M059J (cell line): ENCODE measurements at places on chromosomes 6 and 20. TPM values are rescaled to one million over a fixed set of nuclear protein-coding genes. Genes with fewer than 3 reads are reported as not detected.

DNA sequence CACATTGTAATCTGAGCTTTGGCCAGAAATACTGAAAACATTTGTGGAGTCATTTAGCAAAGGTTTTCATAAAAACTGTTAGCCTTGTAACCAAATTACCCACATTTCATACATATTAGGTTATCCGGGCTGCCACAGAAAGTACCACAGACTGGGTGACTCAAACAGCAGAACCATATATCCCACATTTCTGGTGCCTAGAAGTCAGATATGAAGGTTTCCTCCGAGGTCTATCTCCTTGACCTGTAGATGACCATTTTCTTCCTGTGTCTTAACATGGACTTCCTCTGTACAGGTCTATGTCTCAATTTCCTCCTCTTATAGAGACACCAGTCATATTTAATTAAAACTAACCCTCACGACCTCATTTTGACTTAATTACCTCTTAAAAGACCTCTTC, 49.5 kb upstream of the SMIM28 start:
- DNase-seq, result no peak

GRCh38 chr6:88276331-88276730, 110.2 kb upstream of the CNR1 start:
- DNase-seq, result no peak

DNA sequence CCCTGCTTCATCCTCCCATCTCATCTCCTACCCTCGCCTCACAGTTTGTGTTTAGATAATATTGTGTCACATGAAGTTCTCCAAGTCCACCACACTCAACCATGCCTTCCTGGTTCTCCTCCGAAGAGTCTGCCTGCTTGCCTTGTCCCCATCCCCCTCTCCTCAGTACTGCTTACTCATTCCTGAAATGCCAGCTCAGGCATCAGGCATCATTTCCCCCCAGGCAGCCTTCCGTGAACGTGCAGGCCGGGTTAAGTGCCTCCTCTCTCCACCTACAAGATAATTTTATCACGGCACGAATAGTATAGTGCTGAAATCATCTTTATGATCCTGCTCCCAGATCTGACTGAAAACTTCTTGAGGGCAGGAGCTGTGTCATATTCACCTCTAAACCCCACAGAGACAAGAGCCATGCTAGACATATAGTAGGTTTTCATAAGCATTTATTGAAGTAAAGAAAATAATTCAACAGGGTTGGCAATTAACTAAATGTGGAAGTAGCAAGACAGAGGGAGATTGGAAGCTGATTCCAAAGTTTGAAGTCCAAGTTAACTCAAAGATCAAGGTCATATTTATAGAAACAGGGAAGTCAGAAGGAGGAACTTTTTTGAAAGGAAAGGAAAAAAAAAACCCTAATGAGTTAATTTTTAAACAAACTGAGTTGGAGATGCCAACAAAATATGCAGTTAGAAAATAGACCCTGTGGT, 48.7 kb upstream of the BMP2 start:
- DNase-seq, result peak; percentile 89

DNA sequence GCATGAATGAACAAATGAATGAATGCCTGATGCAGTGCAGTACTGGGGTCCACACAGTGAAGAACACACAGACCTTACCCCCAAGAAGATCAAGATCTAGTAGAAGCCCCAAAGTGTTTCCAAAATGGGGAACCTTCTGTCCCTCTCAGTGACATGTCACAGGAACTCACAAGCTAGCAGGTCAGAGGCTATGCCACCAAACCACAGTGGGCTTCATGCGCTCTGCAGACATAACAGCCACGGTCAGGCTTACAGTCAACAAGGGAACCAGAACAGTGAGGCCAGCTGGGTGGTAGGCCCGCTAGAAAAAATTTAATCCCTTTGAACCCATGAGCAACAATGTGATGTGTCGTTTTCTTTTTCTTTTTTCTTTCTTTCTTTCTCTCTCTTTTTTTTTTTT, 20.2 kb upstream of the ARFGEF2 start:
- DNase-seq, result no peak

- no peak for DNase-seq
These were observed 109.5 kb downstream of the SLC35F1 start for GRCh38 chr6:118016532-118016931.

GRCh38 chr20:37932919-37933318, 30.0 kb downstream of the VSTM2L start:
- DNase-seq, result peak; percentile 43

DNA sequence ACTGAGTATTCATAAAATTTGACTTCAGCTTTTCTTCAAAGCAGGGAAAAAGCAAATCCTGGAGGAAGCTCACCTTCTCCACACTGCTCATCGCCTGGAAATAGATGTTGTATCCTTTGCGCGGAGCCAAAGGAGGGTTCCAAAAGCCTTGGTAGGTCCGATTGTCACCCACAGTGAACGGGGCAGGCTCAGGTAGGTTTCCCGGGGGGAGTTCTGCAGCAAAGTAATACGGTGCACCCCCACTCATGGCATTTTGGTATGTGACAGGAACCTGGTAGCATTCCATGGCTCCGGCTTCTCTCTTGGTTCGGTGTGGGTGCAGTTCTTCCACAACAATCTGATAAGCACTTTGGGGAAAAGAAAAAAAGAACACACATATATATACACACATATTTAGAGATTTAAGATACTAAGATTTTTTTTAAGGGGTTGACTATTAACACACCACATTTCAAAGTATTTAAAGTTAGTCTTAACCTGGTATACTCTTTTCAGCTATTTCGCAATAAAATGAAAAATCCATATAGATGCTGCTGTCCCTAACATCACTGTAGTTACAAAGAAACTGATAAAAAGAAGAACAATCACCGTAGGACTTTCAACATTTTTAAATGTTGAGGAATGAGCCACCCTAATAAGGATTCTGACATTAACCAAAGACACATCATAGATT, 166.7 kb upstream of the THEMIS start:
- DNase-seq, result no peak

DNA sequence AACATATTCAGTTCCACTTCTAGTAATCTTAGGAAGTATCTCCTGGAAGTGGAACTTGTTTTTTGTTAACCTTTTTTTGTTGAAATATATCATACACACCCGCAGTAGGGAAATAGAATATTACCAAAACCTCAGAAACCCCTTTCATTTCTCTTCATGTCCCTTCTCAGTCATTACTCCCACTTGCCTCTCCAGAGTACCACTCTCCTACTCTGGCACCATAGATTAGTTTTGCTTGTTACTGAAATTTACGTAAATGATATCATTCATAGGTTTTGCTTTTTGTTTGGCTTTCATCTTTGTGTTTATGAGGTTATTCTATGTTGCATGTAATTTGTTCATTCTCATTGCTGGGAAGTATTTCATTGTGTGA, 52.8 kb downstream of the ZFAND3 start:
- no peak for DNase-seq

DNA sequence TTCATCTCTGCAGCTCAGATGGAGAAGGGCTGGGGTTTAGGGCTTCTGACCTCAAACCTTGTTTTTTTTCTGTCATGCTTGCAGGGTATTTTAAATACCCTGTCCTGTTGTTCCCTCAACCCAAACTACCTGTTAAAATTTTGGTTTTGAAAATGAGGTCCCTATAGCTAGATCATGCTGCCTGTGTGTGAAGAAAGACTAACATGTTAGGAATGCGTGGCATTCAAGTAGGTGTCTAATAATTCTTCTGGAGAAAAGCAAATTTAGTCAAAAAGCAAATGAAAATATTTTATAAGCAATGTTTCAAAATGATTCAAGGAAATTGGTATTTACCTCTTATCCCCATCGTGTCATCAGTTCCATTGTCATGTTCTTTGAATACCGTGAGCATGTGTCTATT, 77.2 kb upstream of the C20orf144 start:
- peak; percentile 27 for DNase-seq

DNA sequence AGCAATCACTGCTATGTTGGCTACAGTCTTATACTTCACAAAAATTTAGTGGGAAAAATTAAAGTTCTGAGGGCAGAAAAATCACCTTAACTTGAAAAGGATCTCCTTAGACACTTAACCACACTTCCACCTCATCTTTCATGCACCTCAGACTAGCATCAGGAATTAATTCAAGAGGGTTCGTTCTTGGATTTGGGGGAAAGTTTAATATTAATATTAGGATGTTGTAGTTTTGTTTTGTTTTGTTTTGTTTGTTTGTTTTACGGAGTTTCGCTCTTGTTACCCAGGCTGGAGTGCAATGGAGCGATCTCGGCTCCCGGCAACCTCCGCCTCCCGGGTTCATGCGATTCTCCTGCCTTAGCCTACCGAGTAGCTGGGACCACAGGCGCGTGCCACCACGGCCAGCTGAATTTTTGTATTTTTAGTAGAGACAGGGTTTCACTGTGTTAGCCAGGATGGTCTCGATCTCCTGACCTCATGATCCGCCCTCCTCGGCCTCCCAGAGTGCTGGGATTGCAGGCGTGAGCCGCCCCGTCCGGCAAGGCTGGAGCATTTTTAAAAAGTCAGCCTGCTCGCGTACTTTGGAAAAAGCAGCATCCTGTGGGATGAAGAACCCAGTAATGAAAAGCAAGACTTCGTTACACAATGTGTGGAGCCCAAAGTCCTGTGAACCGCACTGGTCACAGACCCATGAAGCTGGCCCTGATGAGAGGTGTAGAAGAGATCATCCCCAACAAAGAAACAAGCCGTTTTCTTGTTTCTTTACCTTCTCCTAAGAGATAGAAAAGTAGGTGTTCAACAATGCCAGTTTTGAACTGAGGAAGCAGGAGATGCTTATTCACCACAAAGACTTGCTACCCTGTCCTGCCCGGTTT, 194.9 kb downstream of the GPX5 start:
- DNase-seq, result no peak

DNA sequence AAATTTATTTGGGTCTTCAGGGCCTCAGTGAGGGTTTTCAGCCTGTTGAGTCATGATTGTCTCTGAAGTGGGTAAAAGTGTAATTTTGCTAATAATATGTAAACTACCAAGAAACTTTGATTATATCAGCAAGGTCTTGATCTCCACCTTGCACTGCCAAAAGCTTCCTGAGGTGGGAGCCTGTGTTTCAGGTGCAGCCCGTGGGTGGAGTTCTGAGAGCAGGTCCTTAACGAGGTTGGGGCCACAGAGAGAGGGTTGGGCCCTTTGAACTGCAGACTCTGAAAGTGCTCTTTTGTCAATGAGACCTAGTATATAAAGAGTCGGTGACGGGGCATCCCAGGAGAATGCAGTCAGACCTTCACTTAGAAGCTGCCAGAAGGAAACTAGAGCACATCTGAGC, 129.7 kb upstream of the MAP3K4 start:
- DNase-seq, result no peak

DNA sequence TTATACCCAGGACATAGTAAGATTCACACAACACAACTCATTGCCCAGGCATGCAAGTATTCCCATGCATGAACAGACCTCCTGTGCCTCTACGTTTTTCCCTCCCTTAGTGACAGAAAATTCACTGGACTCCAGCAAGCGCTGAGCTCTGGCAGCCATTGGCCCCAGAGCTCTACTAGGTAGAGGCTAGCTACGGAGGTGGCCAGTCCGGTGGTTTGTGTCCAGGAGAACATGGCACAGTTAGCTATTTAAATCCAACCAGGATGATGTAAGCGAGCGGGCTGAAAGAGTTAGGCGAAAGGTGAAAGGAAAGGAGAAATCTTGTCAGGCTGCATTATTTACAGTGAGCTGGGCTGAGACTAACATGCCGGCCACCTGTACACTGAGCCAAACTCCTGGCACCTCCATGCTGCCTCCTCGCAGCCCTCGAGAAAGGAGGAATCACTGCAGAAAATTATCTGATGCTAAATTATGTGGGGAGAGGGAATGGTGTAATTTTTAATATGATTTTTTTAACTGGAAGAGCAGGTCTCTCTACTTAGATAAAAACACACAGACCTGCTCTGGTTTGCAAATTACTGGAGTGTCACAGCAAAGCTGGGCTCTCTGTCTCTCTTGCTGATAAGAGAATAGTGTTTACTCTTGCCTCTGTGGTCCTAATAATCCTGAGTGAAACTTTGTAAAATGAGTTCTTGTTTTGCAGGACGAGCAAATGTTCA, 50.1 kb upstream of the ARMC2 start:
- DNase-seq, result peak; percentile 25

DNA sequence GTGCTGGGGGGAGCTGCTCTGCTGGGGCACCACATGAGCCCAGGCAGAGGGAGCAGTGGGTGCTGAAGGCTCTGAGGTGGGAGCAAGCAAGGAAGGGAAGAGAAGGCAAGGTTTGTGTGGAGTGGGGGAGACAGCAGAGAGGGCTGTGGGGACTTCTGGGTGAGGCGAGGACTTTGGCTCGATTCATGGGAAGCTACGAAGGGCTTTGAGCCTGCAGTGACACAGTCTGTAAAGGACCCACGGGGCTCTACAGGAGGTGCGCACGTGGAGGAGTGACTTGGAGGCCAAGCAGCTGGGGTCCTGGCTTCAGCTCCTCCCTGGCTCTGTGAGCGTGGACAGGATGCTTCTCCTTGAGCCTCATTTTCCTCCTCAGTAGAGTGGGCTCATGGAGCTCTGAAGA, 29.1 kb upstream of the CSNK2A1 start:
- DNase-seq, result no peak

GRCh38 chr6:42028234-42029061, 21.9 kb upstream of the TAF8 start:
- DNase-seq, result peak; percentile 76

GRCh38 chr20:18545566-18545965, 21.7 kb upstream of the SMIM26 start:
- DNase-seq, result no peak

- no peak for DNase-seq
These were observed 4.0 kb downstream of the TEAD3 start for GRCh38 chr6:35492974-35493284.

DNA sequence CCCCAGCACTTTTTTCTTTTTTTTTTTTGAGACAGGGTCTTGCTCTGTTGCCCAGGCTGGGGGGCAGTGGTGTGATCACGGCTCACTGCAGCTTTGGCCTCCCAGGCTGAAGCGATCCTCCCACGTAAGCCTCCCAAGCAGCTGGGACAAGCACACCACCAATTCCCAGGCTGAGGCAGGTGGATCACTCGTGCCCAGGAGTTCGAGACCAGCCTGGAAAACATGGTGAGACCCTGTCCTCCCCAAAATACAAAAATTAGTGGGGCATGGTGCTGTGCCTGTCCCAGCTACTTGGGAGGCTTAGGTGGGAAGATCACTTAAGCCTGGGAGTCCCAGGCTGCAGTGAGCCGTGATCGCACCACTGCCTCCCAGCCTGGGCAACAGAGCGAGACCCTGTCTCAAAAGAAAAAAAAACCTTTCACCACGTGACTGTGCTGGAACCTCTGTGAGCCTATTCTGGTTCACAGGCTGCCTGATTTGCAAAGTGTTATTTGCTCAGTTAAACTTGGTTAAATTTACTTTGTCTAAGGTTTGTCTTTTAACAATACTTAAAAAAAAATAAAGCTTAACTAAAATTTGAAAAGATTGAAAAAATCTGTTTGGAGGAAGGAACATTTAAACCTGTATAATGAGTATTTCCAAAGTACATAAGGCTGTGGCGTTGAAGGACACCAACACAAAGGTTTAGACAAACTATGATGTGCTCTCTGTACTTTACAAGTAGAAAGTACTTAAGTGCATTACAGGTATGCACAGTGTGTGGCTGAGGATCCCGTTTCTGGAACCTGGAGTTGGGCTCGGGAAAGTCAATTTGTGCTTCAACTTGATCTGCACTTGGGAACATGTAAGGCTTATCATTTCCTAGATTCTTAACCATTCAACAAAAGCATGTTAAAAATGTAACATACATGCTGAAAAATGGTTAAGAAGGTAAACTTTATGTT, 55.0 kb downstream of the PPP1R3G start:
- no peak for DNase-seq

Gene RIMS4
- 0.02 TPM in 2 replicates for total RNA-seq

Gene MEI4
- total RNA-seq, result not detected in 2 replicates

Gene SPATA25
- total RNA-seq, result 0.52 TPM in 1 of 2 replicates, not detected in the other

Gene FRK
- 1.3 and 2.2 TPM in 2 replicates for total RNA-seq

Gene PARD6B
- total RNA-seq, result 9.4 and 16.6 TPM in 2 replicates
